ENCODE measurements at places on chromosomes 16 and 17. TPM values are rescaled to one million over a fixed set of nuclear protein-coding genes. Genes with fewer than 3 reads are reported as not detected.

TOX3 gene
- total RNA-seq = not detected

GRCh38 chr17:31696703-31697325 lies 162.2 kb downstream of the COPRS start:
- DNase-seq = no peak

TAC4 gene
- not detected for total RNA-seq

SLC52A1 gene
- total RNA-seq = not detected

TBX2 gene
- 7.5 TPM for total RNA-seq

GRCh38 chr16:77409311-77409710 lies 25.5 kb downstream of the ADAMTS18 start:
- no peak for DNase-seq

GRCh38 chr16:88691924-88692560 lies 5.7 kb upstream of the SNAI3 start:
- no peak for DNase-seq

GRCh38 chr16:9534759-9535158 lies 443.3 kb downstream of the HAPSTR1 start:
- DNase-seq = no peak

TBCD gene
- 27.0 TPM for total RNA-seq

- peak; percentile 79 for DNase-seq
These were observed 12.9 kb downstream of the PLK1 start for GRCh38 chr16:23691483-23692189.

GRCh38 chr17:45790296-45790922 lies 6.3 kb downstream of the CRHR1 start:
- DNase-seq = no peak

DNA sequence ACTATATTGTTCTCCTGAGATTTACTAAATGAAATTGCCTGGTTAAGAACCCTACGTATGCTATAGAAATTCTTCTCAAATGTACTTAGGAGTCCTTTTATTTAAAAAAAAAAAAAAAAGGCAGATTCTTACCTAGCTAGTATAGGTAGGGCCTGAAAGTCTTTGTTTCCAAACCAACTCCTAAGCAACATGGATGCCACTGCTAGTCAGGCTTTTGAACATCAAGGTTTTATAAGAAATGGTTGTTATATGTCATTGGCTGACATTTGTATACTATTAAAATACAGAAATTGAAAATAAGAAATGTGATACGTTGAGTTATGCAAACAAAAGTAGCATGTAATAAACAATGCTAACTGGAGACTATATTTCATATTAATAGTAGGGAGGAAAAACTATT lies 1.2 kb downstream of the EVI2A start:
- DNase-seq = peak; percentile 32

DNA sequence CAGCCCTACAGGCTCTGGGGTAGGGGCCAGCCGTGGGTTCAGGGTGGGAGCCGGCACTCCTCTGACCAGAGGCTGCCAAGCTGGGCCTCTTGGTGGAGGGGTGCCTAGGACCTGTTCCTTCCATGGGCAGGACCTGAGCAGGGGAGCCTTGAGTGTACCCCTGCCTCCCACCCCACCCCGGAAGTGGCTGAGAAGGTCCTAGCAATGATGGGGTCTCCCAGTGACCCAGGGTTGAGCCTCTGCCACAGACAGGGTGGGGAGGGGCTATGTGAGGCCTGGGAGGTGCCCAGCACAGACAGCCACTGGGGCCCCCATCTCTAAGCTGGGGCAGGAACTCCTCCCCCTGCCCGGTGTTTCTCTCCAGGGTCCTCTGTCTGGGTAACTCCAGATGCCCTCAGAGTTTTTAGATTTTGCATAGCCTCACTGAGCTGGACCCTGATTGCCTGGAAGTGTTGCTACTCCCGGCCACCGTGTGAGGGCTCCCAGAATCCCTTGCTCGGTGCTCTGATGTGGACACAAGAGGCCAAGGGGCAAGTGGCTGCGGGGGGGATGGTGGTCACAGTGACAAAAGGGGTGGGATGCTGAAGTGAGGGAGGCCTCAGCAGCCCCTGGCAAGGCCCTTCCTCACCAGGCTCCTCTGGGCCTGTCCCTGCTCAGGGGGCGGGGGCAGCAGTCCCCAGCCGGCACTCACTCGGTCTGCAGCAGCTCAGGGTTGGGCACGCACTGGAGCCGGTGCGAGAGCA lies 6.4 kb upstream of the MTSS2 start:
- peak; percentile 20 for DNase-seq

- DNase-seq = no peak
These were observed 58.7 kb downstream of the PLXDC1 start for GRCh38 chr17:39092692-39093230.

HOXB13 gene
- total RNA-seq = 0.77 TPM

TRPV2 gene
- total RNA-seq = 54.8 TPM

DHX58 gene
- total RNA-seq = 5.3 TPM

- peak; percentile 28 for DNase-seq
These were observed 15.9 kb downstream of the CDH5 start for GRCh38 chr16:66382171-66382965.

- no peak for DNase-seq
These were observed 120.0 kb downstream of the IRF8 start for GRCh38 chr16:86018941-86019340.

- no peak for DNase-seq
These were observed 7.2 kb downstream of the PFAS start for GRCh38 chr17:8256291-8256690.

GRCh38 chr16:10859658-10860057 lies 17.3 kb upstream of the CIITA start:
- no peak for DNase-seq

CFDP1 gene
- total RNA-seq = 57.5 TPM

All from LHCN-M2 (cell line).